ENCODE measurements at places on chromosomes 11 and 22. TPM values are rescaled to one million over a fixed set of nuclear protein-coding genes. Genes with fewer than 3 reads are reported as not detected.

Gene FAM180B
- total RNA-seq: 0.32 TPM

Gene GGT1
- 4.1 TPM for total RNA-seq

Gene SLC22A12
- total RNA-seq: not detected

Gene CYTH4
- 10.8 TPM for total RNA-seq

Gene IL17REL
- not detected for total RNA-seq

Gene FOXR1
- total RNA-seq: not detected

Gene CD3D
- 0.69 TPM for total RNA-seq

Gene OR2AG2
- 0.26 TPM for total RNA-seq

Gene H19
- total RNA-seq: 6,669 TPM

Gene HORMAD2
- total RNA-seq: not detected

Gene OR52R1
- total RNA-seq: not detected

Gene USP2
- 1.1 TPM for total RNA-seq

Gene MYO7A
- total RNA-seq: 4.7 TPM

GRCh38 chr11:130047141-130047540 is 22.6 kb upstream of the APLP2 start:
- DNase-seq: no peak

GRCh38 chr11:4181782-4182721 is 87.5 kb downstream of the RRM1 start:
- no peak for DNase-seq

- peak; percentile 71 for DNase-seq
Observed at GRCh38 chr22:50244420-50245213, at the start of gene TUBGCP6. Gene TUBGCP6 (minus strand): TSS chr22:50245023. CDS start chr22:50244459, 564 bp downstream.

DNA sequence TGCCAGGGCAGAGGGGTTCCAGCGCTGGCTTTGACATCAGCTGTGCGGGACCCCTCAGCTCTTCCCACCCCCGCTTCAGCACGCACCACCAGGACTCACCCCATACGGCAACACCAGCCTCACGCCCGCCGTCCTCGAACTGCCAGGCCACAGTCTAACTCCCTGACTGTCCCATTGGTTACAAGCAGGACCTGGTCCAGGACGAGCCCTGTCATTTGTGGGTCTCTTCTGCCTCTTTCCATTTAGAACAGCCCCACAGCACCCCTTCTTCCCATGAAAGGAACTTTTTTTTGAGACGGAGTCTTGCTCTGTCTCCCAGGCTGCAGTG is 81.7 kb downstream of the PHF21B start:
- no peak for DNase-seq

- no peak for DNase-seq
Observed at GRCh38 chr11:100562128-100562527, 125.0 kb upstream of the ARHGAP42 start.

DNA sequence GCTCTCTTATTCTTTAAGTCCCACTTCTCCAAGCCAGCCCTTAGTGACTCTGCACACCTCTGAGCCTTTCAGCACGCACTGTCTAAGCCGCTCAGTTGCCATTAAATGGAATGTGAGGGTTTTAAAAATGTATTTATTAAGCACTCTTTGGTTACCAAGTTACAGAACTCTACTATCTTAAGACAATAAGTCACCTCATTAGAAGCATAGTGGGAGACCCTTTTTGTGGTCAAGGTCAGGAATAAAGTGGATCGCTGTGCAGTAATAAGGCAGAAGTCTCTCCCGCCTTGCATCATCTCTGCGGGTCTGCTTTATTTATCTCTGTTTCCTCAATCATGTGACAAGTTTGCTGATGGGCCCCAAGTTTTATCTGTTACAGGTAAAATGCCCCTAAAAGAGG is 11.9 kb downstream of the SLC25A18 start:
- no peak for DNase-seq

GRCh38 chr22:17872471-17872870 is 98.2 kb upstream of the BID start:
- DNase-seq: no peak

DNA sequence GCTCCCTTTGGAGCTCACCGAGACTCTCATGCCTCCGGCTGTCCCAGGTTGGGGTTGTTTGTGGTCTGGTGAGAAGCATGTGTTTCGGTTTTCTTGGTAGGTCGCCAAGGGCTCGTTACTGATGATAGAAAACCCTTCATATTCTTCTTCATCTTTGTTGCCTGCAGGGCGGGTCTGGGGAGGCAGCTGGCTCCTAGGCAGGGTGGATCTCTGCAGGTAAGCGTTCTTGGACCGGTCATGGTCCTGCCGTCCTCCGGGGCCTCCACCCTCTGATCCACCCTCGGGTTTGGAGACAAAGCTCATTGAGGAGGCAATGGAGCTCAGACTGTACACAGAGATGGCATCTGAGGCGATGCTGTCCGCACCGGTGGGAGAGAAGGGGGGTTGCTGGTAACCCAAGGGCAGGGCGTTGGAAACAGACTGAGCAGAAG is 64.3 kb upstream of the PITPNB start:
- no peak for DNase-seq

GRCh38 chr11:67651976-67652781 is 1.6 kb upstream of the ACY3 start:
- DNase-seq: no peak

DNA sequence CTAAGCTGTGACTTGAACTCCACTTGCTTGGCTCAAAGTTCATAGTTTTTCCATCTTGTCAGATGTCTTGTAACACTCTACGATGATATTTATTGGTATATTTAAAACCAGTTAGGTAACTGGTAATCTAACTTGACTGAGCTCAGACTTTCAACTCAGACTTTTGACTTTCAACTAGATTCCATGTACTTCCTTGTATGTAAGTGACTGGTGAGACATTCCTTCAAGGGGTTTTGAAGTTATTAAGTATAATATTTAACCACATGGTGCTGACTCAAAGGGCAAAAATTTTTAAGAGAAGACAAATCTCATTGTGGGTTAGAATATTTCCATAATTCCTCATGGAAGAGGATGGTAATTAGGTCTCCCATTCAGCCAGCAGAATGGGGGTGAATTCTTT is 631.3 kb upstream of the ANO5 start:
- no peak for DNase-seq

DNA sequence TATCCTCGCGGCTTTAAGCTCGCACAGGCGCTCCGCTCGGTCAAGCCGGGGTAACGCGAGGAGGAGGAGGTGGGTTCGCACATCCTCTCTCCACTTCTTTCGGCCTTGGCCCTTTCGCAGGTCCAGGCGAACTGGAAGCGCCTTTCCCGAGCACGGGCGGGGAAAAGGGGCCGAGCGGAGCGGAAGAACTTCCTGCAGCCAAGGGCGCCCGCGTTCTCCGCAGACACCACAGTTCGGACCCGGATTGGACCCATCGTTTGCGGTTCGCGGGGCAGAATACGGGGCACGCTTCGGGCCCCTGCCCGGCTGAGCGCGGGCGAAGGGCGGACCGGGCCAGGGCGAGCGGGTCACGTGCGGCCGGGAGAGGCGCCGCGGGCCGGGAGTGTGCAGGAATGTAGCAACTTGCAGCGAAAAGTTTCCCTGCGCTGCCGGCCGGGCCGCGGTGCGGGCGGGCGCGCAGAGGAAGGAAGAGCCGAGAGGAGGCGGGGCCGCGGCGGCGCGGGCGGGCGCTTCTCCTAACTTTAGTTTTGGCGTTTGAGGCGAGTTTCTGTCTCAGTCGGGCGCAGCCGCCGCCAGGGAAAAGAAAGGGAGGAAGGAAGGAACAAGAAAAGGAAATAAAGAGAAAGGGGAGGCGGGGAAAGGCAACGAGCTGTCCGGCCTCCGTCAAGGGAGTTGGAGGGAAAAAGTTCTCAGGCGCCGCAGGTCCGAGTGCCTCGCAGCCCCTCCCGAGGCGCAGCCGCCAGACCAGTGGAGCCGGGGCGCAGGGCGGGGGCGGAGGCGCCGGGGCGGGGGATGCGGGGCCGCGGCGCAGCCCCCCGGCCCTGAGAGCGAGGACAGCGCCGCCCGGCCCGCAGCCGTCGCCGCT is at the start of gene YAP1:
TSS of gene YAP1 (plus strand) at position 552 of the 865 bp plus-strand sequence. CDS start 402 bp downstream, outside the sequence.
- DNase-seq: peak; percentile 74

DNA sequence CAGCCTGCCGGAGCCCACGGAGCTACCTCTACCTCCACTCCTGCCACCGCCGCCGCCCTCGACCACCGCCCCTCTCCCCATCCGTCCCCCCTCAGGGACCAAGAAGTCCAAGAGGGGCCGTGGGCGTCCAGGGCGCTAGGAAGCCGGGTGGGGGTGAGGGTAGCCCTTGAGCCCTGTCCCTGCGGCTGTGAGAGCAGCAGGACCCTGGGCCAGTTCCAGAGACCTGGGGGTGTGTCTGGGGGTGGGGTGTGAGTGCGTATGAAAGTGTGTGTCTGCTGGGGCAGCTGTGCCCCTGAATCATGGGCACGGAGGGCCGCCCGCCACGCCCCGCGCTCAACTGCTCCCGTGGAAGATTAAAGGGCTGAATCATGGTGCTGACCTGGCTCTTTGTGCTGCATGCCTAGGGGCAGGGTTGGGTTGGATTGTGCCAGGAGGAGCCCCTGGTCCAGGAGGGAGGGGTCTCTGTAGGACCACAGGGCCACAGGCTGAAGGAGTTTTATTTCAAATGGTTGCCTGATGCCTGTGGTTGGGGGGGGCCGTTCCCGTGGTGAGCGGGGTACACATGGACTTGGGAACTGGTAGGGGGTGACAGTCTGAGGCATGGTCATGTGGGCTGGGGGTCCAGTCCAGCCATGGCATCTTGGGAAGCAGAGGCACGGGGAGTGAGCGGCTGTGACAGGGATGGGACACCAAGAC is 2.3 kb downstream of the PTPRCAP start:
- DNase-seq: no peak

DNA sequence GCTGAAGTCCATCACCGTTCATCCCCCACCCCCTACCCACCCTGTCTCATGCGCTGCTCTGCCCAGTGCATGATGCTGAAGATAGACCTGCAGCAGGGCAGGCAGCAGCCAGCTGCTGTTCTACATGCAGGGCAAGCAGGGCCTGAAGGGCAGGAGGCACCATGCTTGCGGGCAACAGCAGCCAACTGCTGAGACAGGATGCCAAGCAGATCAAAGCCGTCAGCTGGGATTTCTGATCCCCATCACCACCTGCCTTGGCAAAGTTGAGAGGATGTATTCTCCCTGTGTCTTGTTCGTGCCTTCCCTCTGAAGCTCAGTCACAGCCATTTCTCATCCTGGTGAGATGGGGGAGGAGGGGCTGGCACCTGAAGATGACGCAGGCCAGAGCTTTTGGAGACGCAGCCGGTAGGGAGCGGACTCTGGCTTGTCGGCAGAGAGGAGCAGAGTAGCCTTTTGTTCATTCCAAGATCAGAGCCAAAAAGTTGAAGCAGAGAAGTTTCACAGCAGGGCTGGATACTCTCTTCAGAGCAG is 227.0 kb downstream of the GRIK4 start:
- no peak for DNase-seq

DNA sequence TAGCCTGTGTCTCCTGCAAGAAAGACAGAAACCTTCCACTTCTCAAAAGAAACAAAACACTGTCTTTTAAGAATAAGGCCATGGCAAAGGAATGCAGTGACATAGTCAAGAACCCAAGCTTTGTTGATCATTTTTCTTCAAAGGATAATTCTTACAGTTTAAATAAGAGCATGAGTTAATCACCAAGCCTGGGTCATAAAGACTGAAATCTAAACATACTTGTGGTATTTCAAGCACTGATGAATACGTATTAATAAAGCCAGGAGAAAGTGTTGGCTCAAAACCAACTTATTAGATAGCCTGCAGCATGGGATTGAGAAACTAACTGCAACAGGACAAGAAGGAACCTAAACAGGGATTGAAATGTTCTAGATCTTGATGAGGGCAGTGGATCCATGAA is 143.3 kb upstream of the MTNR1B start:
- no peak for DNase-seq

GRCh38 chr11:46918083-46918787 is at the start of gene LRP4:
Gene LRP4 (minus strand): TSS chr11:46918550. CDS start chr11:46918379, 171 bp downstream.
- DNase-seq: no peak

DNA sequence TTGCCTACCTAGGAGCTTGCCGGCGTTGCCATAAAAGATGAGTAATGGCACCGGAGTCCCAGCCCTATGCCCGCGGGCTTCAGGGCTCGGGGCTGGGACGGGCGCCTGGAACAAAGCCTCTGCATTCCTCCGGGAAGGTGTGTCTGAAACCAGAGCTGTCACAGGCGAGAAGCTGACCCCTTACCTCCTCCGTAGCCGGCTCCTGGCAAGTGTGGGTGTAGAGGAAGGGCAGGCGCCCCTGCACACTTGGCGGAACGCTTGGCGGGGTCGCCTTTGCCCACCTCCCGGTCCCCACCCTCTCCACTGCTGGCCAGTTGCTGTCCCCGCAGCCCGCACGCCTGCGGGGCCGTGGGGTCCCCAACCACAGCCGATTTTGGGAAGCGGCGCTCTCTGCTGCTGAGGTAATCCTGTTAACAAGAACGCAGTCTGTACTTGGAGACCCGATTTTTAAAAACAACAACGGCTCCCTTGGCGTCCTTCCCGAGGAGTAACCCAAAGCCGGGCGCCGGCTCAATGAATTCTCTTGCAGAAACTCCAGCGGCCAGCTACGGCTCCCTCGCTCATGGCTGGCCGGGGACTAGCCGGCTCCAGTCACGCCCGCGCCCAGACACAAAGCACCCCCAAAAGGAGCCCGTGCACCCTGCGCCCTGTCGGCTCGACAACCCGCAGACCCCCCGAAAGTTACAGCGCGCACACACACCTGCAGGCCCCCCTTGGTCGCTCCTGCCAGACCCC is 89.2 kb downstream of the PLEKHA7 start:
- no peak for DNase-seq

GRCh38 chr11:370070-370941 is 1.0 kb downstream of the B4GALNT4 start:
- no peak for DNase-seq

- DNase-seq: no peak
Observed at GRCh38 chr22:20537983-20538382, 30.6 kb downstream of the MED15 start.

DNA sequence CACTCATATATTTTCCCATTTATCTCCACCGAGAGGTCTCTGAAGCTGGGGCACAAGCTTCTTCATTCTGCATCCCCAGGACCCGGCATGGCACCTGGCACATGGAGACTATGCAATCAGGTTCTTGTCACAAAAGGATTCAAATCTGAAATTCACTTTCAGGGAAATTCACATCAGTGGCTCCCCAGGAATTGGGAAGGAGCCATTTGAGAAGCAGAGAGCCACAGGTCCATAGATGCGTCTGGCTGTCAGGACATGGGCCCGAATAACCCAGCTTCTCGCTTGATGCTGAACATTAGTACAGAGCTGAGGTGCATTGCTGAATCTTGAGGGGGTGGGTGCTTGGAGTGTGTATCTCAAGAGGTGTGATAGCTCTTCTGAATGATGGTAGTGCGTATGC is 82.5 kb downstream of the TSPAN18 start:
- DNase-seq: no peak

Measured in urinary bladder (tissue), 4 donors.